ENCODE measurements at places on chromosomes 3 and 15.

DNA sequence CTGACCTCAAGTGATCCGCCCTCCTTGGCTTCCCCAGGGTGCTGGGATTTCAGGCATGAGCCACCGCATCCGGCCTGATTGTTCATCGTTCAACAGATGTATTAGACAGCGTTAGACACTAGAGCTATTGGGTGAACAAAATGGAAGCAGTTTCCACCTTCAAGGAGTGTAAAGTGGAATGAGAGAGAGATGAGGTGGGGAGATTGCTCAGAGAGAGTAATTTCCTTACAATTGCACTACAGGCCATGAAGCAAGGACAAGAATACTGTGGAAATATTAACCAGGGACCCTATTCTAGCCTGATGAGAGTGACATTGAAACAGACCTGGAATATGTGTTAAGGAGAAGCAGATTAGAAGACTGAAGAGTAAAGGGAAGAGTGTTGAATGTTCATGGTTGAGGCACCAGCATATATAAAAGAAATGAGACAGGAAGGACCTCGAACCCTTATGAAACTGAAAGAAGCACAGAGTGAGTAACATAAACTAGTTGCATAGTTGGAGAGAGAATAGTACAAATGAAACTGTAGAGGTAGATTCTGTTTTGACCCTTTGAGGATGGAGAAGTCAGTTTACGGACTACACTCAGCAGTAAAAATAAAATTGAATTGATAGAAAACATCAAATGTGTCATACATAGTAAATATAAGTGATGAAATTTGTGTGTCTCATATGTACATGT lies 7.2 kb downstream of the RTF1 start:
- no peak for DNase-seq

DNA sequence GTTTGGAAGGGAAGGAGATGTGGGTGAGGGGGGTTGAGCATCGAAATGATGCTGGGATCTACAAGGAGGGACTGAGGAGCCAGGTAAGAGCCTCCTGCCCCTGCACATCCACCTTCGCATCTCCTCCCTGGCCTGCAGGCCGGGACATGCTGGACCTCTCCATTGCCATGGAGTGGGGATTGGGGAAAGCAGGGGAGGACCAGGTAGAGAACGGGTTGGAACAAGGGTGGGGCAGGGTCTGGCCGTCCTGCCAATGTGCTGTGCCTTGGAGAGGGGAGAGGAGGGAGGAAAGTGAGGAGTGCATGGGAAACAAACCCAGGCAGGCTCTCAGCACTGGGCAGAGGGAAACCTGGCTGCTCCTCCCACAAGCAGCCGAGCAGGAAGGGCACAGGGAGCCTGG lies 10.6 kb downstream of the PLA2G4B start:
- DNase-seq, result no peak

GRCh38 chr3:156761007-156761406 lies 65.1 kb upstream of the LEKR1 start:
- DNase-seq, result no peak

- DNase-seq, result no peak
Measured at GRCh38 chr3:177104299-177104992, 92.8 kb downstream of the TBL1XR1 start.

DNA sequence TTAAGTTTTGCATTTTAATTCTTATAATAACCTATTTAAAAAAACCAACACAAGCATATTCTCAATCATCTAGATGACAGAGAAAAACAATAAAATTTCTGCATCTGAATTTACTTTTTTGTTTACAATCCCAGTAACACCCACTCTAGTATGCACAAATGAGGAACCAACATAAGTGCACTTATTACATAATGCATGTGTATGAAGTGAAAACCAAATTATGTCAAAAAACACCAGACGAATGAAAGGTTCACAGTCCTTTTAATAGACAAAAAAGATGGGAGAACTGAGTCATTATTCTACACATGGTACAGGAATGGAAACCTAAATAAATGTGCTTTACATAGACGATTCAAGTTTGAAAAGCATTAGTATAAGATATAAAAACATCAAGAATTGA lies 91.7 kb downstream of the NR1I2 start:
- DNase-seq, result no peak

DNA sequence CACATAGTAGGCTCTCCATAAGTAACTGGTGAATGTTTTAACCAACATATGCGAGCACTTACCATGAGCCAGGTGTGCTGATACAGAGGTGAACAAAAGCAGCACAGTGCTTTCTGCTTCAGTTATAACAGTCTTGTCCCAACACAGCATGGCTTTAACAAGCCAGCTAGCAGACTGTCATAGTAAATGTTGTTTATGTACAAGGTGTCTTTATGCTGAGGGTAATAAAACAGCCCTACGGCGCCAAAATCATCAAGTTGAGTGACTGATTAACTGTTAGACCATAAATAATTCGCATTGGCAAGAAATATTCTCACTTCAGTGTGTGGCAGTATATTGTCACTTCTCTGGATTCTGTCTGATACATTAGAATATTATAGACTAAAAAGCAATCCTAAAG lies 646.0 kb upstream of the CFAP20DC start:
- DNase-seq, result no peak

GRCh38 chr3:113628316-113628715 lies 68.1 kb downstream of the USF3 start:
- no peak for DNase-seq

GRCh38 chr15:67458331-67459029 lies 62.5 kb upstream of the C15orf61 start:
- no peak for DNase-seq

- no peak for DNase-seq
Measured at GRCh38 chr3:77038468-77038929, 1.4 kb upstream of the ROBO2 start.

GRCh38 chr15:57031605-57032004 lies 113.2 kb downstream of the TCF12 start:
- DNase-seq, result no peak

DNA sequence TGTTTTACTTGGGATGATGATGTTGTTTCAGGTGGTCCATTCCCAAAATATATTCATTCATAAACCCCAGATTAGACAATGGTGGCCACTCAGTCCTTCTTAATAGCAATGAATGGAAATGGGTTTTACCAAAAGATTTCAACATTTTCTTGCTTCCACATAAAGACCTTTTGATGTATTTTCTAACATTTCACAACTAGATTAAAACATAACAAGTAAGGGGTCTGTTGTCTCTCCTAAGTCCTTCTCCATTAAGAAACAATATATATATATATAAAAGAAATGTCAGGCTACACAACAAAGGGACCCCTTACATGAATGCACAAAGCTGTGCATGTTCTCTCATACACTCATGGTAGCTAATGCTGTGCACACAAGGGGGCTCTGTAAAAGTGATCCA lies 176.4 kb downstream of the ANXA2 start:
- DNase-seq, result no peak

DNA sequence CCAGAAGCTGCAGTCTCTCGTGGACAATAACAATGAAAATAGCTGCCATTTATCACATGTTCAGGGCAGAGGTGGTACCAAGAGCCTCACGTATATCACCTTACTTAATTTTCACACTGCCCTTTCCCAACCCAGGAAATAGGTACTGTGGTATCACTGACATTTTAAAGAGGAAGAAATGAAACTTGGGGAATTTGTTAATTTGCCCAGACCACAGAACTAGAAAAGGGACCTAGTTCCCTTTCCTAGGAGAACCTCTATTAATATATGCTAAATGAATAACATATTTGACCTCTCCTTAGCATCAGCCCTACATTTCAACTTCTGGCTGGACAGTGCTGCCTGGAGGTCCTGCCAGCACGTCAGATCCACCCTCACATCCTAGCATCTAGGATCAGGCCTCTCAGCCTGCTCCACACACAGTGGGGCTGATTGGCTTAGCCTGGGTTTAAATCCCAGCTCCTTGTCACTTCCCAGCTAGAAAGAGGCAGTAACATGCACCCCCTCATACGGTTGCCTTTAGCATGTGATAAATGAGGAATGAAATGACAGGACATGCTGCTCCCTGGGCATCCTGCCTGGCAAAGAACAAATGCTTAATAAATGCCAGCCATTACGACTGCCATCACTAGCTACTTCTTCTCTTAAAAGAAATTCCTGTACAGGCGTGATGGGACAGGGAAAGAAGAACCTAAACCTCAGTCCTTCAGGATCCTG lies 95.1 kb upstream of the TNFAIP8L3 start:
- no peak for DNase-seq

- DNase-seq, result no peak
Measured at GRCh38 chr15:85000189-85000864, 18.7 kb downstream of the PDE8A start.

- DNase-seq, result no peak
Measured at GRCh38 chr15:70322051-70322668, 224.4 kb upstream of the TLE3 start.

- DNase-seq, result no peak
Measured at GRCh38 chr15:47288794-47289193, 428.5 kb upstream of the SEMA6D start.

GRCh38 chr3:152593242-152593641 lies 241.7 kb upstream of the P2RY1 start:
- DNase-seq, result no peak

- DNase-seq, result no peak
Measured at GRCh38 chr15:59531066-59531675, 80.4 kb upstream of the GCNT3 start.

GRCh38 chr15:89777782-89778380 lies 1.7 kb downstream of the MESP2 start:
- no peak for DNase-seq

GRCh38 chr3:38958026-38958720 lies 93.6 kb downstream of the SCN11A start:
- DNase-seq, result no peak

GRCh38 chr3:186824430-186825139 lies 17.9 kb upstream of the ADIPOQ start:
- DNase-seq, result no peak

DNA sequence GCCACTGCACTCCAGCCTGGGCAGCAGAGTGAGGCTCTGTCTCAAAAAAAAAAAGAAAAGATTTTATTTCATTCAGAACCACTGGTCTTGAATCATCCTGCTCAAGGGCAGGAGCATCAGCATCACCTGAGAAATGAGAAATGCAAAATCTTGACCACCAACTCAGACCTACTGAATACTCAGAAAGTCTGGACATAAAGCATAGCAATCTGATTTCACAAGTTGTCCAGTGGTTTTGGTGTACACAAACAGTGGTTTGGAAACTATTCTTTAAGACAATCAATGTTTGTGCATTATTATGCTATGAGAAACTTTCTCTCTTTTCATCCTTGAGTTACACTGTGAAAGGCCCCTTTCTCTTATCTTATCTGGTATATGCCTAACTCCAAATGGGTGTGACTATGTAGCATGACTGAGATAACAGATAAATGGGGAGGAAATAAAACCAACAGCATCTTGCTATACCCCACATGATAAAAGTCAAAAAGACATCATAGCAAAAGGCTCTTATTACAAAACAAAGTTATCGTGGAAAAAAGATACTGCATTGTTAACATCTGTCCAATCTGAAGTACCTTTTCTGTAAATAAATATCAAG lies 174.2 kb upstream of the STT3B start:
- no peak for DNase-seq

GRCh38 chr3:138547342-138547975 lies 46.6 kb downstream of the CEP70 start:
- DNase-seq, result no peak

DNA sequence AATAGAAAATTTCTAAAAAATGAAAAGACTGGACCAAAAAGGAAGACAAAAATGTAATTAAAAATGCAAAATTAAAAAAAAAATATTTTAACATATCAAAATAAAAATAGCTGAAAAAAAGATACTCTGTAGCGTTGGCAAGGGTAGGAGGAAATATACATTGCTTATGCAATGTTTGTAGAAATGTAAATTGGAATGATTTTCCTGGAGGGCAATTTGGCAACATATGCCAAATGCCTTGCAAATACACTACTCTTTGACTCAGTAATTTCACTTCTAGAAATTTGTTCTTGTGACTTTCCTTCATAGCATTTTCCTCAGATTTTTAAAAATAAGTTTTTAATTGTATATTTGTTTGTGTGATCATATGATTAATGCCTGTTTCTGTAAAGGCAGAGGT lies 296.6 kb downstream of the ZNF621 start:
- DNase-seq, result no peak

DNA sequence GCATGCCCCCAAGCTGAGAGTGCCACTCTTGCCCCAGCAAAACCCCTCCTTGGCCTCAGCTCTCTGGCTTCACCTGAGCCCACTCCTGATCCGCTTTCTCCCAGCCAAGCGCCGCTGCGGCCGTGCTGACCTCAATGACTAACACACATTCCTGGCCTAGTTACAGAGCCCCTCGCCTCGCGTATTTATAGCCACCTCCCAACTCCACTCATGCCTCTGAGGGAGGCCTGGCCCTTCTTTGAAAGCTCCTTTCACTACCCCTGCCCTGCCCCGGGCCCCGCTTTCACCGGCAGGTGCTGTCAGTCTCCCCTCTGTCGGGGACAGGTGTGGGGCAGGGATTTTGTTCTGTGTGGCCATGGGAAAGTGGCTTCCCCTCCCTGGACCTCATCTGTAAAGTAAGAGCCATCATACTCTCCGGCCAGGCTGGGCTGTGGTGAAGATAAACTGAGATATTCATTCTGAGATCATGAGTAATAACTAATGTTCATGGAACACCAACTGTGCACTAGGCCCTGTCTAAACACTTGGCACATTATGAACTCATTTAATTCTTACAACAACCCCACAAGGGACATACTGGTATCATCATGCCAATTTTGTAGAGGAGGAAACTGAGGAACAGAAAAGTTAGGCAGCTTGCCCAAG lies 13.2 kb upstream of the ATP2B2 start:
- DNase-seq, result no peak

GRCh38 chr3:87350367-87351199 lies 74.2 kb upstream of the POU1F1 start:
- no peak for DNase-seq

- no peak for DNase-seq
Measured at GRCh38 chr15:91694131-91694830, 159.2 kb upstream of the SLCO3A1 start.

GRCh38 chr3:194995922-194996321 lies 275.0 kb downstream of the XXYLT1 start:
- DNase-seq, result no peak

- no peak for DNase-seq
Measured at GRCh38 chr3:197229836-197230235, 68.6 kb downstream of the DLG1 start.

- DNase-seq, result peak; percentile 1
Measured at GRCh38 chr3:36362973-36363372, 17.3 kb upstream of the STAC start.
